Right atrium auricular region (tissue), 2 donors: ENCODE measurements at places on chromosomes 12 and 14. TPM values are rescaled to one million over a fixed set of nuclear protein-coding genes. Genes with fewer than 3 reads are reported as not detected.

The KRT74 gene
- total RNA-seq, result not detected

The TMTC3 gene
- total RNA-seq, result 9.9 TPM

The GYS2 gene
- not detected for total RNA-seq

The HOXC13 gene
- not detected for total RNA-seq

The IKBIP gene
- total RNA-seq, result 7.4 TPM

The LBHD2 gene
- total RNA-seq, result not detected

The ZFYVE26 gene
- total RNA-seq, result 11.8 TPM

The ACACB gene
- 76.8 TPM for total RNA-seq

The KRT7 gene
- total RNA-seq, result 58.4 TPM

The BDKRB1 gene
- 20.0 TPM for total RNA-seq

The RNF212B gene
- not detected for total RNA-seq

The SLC7A8 gene
- 23.7 TPM for total RNA-seq

The PPP2R5E gene
- 17.3 TPM for total RNA-seq

The PIWIL1 gene
- total RNA-seq, result not detected

The ERBB3 gene
- 3.2 TPM for total RNA-seq

The PDZRN4 gene
- total RNA-seq, result 1.6 TPM

The MDGA2 gene
- not detected for total RNA-seq

The LRTM2 gene
- not detected for total RNA-seq

The UBC gene
- total RNA-seq, result 938 TPM

The IAPP gene
- not detected for total RNA-seq

The AJUBA gene
- total RNA-seq, result 5.8 TPM

The EMP1 gene
- 188 TPM for total RNA-seq

The PLEKHD1 gene
- total RNA-seq, result not detected
